Left lung (tissue), 14 donors: ENCODE measurements at places on chromosomes 5 and 9. TPM values are rescaled to one million over a fixed set of nuclear protein-coding genes. Genes with fewer than 3 reads are reported as not detected.

- no peaks in the 10 kb centered on the region for H3K27me3 ChIP-seq
- peaks cover 4% of the 10 kb centered on the region for H3K4me1 ChIP-seq
- H3K4me3 ChIP-seq: no peak overlapping the region
- no peaks in the 10 kb centered on the region for H3K36me3 ChIP-seq
- no peak for DNase-seq
- no peak overlapping the region for H3K27ac ChIP-seq
Observed at GRCh38 chr5:76365561-76365960, 37.5 kb upstream of the IQGAP2 start.

GRCh38 chr5:2075365-2075764, 192.6 kb upstream of the IRX4 start:
- no peak overlapping the region for H3K27ac ChIP-seq
- no peak overlapping the region for H3K4me3 ChIP-seq
- H3K4me1 ChIP-seq: no peaks in the 10 kb centered on the region
- peaks cover 7% of the 10 kb centered on the region for H3K27me3 ChIP-seq
- DNase-seq: no peak

DNA sequence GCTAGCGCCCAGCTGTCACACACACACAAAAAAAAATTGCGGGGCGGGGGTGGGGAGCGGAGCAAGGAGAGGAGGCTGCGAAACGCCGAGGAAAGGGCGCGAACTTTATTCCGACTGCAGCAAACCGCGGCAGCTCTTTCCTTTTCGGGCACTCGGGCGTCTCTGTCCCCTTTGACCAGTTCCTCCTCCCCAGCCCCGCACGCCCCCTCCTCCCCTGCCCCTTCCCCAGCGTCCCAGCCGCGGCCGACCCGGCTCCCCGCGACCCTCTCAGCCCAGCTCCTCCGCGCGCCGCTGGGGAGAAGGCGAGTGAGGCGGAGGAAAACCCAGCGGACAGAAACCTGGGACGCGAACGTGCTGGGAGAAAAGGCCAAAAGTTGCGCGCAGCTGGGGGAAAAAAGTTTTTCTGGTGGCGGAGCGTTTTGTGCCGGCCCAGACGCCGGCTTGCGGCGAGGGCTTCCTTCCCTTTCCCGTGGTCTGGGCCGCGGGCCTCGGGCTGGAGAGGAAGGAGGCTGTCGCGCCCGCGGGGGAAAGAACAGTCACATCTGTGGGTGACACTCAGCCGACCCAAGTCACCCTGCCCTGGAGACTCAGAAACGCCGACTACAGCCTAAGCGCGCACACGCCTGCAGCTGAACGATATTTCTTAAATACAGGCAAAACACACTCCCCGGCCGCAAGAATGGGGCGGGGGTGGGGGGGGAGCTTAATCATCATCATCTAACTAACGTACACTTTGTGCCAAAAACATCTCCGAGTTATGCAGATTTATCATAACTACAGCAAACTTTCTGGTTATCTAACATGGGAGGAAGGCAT, 1.1 kb upstream of the BNC2 start:
- H3K27me3 ChIP-seq: no peaks in the 10 kb centered on the region
- H3K4me1 ChIP-seq: no peaks in the 10 kb centered on the region
- peak overlapping the region; percentile 41 for H3K4me3 ChIP-seq
- no peaks in the 10 kb centered on the region for H3K36me3 ChIP-seq
- peak overlapping the region; percentile 85 for H3K27ac ChIP-seq

The SHISAL2B gene
- 0.45 TPM for total RNA-seq

The NR4A3 gene
- 6.2 TPM for total RNA-seq

DNA sequence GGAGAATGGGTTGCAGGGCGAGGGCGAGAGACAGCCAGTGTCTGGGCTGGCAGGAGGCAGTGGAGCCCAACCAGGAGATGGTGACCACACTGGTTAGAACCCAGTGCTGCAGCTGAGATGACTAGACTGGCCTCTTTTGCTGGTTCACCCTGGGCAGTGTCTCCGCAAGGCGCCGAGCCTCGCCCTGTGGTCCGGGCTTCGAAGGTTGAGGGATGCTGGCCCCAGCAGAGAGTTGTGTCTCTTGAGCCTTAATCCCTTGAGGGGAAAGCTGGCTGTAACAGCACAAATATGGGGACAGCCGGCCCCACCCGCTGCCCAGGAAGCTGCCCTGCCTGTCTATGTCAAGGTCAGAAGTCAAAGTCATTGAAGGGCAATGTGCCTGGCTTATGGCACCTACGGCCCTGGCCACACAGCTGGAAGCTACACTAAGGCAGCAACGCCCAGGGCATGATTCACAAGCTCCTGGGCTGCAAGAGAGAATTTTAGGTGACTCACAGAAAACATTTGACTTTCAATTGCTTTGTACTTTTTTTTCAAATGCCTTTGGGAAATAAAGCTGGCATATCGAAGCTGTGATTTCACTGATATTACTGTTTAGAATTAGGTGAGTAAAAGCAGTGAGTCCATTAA, 33.3 kb downstream of the NKX2-5 start:
- H3K4me1 ChIP-seq: no peaks in the 10 kb centered on the region
- H3K4me3 ChIP-seq: no peak overlapping the region
- no peak overlapping the region for H3K27ac ChIP-seq
- peaks cover 59% of the 10 kb centered on the region for H3K27me3 ChIP-seq
- no peaks in the 10 kb centered on the region for H3K36me3 ChIP-seq

DNA sequence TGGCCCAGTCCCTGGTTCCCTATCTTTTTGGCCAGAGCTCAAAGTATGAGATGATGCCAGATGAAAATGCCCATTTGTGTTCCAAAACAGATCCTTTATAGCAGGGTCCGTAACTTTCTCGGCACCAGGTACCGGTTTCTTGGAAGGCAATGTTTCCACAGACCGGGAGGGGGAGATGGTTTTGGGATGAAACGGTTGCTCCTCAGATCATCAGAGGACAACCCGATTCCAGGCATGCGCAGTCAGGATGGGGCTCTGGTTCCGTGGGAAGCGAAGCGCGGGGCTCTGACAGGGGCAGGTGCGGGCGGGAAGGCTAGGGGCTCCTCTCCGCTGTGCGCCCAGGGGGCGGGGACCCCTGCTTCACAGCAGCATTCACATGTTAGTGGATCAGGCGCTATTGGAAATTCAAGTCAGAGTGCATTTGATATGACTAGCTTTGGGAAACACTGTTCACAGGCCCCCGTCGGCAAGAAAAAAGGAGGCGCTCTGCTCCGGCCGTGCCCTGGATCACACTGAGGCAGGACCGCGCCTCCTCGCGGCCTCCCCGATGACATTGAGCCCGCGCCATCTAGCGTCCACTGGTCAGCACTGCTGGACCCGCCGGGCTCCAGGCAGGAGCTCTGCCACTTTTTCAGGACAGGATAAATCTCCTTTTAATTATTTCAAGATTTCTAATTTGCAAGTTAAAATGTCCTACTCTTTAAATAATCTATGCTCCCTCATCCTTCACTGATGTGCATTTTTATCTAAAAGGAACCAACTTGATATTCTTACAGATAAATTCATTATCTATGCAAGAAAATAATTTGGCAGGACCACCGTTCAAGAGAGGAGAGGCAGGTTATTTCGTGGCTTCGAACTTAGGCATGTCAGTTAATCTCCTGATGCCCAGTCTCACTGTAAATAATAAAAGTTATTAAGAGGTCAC, 190.0 kb downstream of the FANCC start:
- no peaks in the 10 kb centered on the region for H3K27me3 ChIP-seq
- peaks cover 7% of the 10 kb centered on the region for H3K4me1 ChIP-seq
- no peak overlapping the region for H3K4me3 ChIP-seq
- H3K36me3 ChIP-seq: no peaks in the 10 kb centered on the region
- H3K27ac ChIP-seq: no peak overlapping the region

DNA sequence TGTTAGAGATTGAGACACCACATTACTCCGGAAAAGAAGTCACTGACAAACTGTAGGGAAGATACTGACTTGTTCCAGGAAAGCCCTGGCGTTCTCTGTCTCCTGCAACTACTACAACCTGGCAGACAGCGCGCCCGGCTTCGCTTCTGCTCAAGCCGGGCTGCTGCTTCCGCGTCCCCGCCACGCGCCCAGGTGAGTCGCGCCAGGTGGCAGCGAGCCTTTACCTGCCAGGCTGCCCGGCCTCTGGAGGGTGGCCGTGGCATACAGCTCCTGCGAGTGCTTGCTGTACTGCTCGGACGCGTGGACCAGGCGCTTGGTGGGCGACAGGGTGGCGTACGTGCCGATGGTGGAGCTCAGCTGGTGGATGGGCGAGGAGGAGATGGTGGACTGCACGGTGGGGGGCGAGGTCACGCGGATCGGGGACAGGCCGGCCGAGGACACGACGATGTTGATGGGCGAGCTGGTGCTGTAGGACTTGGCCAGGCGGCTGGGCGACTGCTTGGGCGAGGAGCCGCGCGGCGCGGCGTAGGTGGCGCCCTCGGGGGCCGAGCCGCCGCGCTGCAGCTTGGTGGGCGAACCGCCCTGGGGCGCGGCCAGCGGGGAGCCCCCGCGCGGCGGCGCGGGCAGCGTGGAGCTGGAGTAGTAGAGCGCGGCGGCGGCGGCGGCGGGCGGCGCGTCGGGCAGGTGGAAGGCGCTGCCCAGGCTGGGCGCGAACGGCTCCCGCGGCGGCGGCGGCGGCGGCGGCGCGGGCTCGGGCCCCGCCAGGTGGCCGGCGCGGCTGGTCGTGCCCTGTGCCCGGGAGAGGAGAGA, 519.6 kb downstream of the CTNND2 start:
- peaks cover 2% of the 10 kb centered on the region for H3K4me1 ChIP-seq
- H3K27ac ChIP-seq: no peak overlapping the region
- H3K27me3 ChIP-seq: peaks cover 66% of the 10 kb centered on the region

The TDRD7 gene
- total RNA-seq: 14.0 TPM

The RALGPS1 gene
- 16.2 TPM for total RNA-seq

DNA sequence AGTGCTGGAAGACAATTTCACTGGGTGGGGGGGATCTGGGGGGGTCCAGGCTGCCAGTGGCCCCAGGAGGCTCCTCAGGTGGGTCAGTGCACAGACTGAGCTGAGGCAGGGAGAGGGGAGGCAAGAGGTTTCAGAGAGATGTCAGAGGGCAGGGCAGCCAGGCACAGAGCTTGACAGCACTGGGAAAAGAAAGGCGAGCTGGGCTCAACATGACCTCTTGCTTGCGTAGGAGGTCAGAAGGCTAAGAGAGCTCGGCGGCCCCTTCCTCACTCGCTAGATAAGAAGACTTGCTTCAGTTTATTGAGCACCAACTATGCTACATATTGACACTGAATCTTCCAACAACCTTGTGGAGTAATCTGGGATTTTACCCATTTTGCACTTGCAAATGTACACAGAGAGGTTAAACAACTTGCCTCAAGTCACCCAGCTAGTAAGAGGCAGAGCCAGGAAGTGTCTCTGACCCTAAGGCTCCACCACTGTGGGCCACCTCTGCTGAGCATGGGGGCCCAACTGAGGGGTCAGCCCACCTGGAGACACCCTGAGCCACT, 3.5 kb downstream of the PDLIM7 start:
- H3K36me3 ChIP-seq: peaks cover 44% of the 10 kb centered on the region
- no peak for DNase-seq
- no peaks in the 10 kb centered on the region for H3K27me3 ChIP-seq

DNA sequence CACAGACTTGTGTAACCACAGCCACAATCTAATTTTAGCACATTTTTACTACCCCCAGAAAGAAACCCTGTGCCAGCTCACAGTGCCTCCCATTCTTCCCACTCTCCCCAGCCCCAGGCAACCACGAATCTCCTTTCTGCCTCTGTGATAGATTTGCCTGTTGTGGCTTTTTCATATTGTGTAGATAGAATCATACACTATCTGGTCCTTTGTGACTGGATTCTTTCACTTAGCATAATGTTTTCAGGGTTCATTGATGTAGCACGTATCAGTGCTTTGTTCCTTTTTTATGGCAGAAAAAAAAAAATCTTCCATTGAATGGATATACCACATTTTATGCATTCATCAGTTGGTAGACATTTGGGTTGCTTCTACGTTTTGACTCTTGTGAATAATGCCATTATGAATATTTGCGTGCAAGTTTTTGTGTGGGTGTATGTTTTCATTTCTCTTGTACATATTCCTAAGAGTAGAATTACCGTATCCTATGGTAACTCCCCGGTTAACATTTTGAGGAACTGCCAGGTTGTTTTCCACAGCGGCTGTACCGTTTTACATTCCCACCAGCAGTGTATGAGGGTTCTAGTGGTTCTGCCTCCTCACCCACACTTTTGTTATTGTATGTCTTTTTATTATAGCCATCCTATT, 64.5 kb downstream of the RCL1 start:
- H3K4me1 ChIP-seq: no peaks in the 10 kb centered on the region
- H3K36me3 ChIP-seq: peaks cover 28% of the 10 kb centered on the region
- H3K4me3 ChIP-seq: no peak overlapping the region
- H3K27ac ChIP-seq: no peak overlapping the region
- H3K27me3 ChIP-seq: no peaks in the 10 kb centered on the region
- no peak for DNase-seq

The PCDHGB7 gene
- 10.8 TPM for total RNA-seq

DNA sequence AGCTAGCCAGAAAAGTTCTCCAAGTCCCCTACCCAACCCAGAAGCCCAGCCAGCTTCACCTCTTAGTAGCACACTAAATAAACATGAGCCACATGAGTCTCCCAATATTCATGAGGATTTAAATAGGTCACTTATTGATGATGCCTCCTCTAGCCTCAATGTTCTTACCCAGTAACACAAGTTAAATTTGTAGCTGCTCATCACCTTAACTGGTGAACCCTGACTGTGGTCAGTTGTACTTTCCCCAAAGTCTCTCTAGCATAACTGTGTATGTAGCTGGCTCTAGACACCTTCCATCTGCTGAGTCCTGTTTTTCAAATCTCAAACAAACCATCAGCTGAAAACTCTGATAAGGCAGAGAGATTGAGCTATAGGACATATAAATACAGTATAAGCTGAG, 100.3 kb upstream of the ELAVL2 start:
- H3K27me3 ChIP-seq: no peaks in the 10 kb centered on the region
- DNase-seq: no peak
- no peaks in the 10 kb centered on the region for H3K36me3 ChIP-seq
- H3K27ac ChIP-seq: no peak overlapping the region
- H3K4me3 ChIP-seq: no peak overlapping the region

DNA sequence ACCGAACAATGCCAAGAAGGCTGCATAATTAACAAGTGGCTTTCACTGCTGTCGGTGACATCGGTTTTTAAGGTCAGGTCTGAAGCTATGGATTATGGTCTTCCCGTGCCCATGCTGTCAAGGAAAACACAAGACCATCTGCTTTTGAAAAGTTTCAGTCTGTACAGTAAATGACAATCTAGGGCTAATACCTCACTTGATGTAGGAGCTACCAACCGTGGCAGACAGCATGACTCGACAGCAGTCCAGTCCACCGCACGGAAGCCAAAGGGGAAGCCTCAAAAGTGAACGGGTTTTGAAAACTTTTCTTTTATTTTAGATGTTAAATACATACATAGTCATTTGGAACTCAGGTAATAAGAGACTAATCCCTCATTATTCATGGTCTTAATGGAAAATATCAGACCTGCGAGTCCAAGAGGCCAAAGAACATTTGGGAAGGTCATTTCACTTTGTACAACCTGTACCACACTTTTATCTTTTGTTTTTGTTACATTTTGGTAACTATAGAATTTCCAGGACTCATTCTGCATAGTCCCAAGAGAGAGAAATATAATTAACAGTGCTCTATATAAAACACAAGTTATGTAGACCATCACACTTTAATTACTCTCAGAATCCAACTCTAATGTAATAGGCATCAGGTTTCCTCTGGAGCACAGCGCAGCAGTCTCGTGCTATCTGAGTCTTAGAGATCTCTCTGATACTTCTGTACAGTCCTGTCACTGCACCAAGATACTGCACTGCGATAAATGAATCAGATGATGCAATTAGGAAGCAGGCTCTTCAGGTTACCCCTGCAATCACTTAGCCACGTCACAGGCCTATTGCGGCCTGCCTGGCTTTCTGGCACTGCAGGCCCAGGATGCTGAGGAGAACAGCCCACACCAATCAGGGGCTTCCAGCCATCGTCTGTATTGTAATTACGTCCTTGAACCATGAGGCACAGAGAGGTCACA, 184.9 kb downstream of the FANCC start:
- no peaks in the 10 kb centered on the region for H3K27me3 ChIP-seq
- no peak overlapping the region for H3K4me3 ChIP-seq
- peaks cover 6% of the 10 kb centered on the region for H3K36me3 ChIP-seq
- no peak overlapping the region for H3K27ac ChIP-seq
- no peak for DNase-seq
